PC-9 (cell line): ENCODE measurements at places on chromosomes 2 and 18. TPM values are rescaled to one million over a fixed set of nuclear protein-coding genes. Genes with fewer than 3 reads are reported as not detected.

Gene ABCB11
- not detected in 2 replicates for total RNA-seq

Gene ARHGEF4
- 16.1 and 20.0 TPM in 2 replicates for total RNA-seq

Gene STAM2
- total RNA-seq: 14.6 and 16.0 TPM in 2 replicates

Gene HOXD11
- not detected in 2 replicates for total RNA-seq

Gene GPR17
- not detected in 2 replicates for total RNA-seq

Gene SPATA3
- total RNA-seq: not detected in 2 replicates

Gene NMUR1
- total RNA-seq: not detected in 2 replicates

Gene ST8SIA5
- total RNA-seq: not detected in 2 replicates

Gene CCDC148
- 1.8 and 2.3 TPM in 2 replicates for total RNA-seq

Gene UGT1A8
- 0.17 and 0.20 TPM in 2 replicates for total RNA-seq

Gene SERPINB4
- not detected in 2 replicates for total RNA-seq

Gene ATAD2B
- total RNA-seq: 12.6 and 12.8 TPM in 2 replicates

Gene AMER3
- not detected in 2 replicates for total RNA-seq
